ENCODE measurements at places on chromosomes 13 and 19. TPM values are rescaled to one million over a fixed set of nuclear protein-coding genes. Genes with fewer than 3 reads are reported as not detected.

GRCh38 chr19:54464044-54464629 lies 559 bp upstream of the LENG9 start:
- peaks cover 33% of the 10 kb centered on the region for H3K4me1 ChIP-seq
- peak; percentile 96 for DNase-seq
- H3K36me3 ChIP-seq = peaks cover 28% of the 10 kb centered on the region
- peaks cover 21% of the 10 kb centered on the region for H3K27me3 ChIP-seq

- H3K27me3 ChIP-seq = peaks cover 29% of the 10 kb centered on the region
- H3K36me3 ChIP-seq = no peaks in the 10 kb centered on the region
- no peak overlapping the region for H3K4me3 ChIP-seq
- H3K27ac ChIP-seq = no peak overlapping the region
Observed at GRCh38 chr19:50636317-50637085, 3.2 kb downstream of the SYT3 start.

Gene NLRP7
- not detected for total RNA-seq

GRCh38 chr13:73984949-73985691 lies 149.1 kb downstream of the KLF12 start:
- H3K4me3 ChIP-seq = peak overlapping the region; percentile 66
- H3K27ac ChIP-seq = peak overlapping the region; percentile 85
- peaks cover 11% of the 10 kb centered on the region for H3K36me3 ChIP-seq
- peaks cover 36% of the 10 kb centered on the region for H3K4me1 ChIP-seq
- no peaks in the 10 kb centered on the region for H3K27me3 ChIP-seq

GRCh38 chr13:44142941-44143665 lies 230.5 kb upstream of the SERP2 start:
- no peaks in the 10 kb centered on the region for H3K36me3 ChIP-seq
- H3K4me3 ChIP-seq = no peak overlapping the region
- no peak for DNase-seq

Gene OVOL3
- not detected for total RNA-seq

- H3K4me1 ChIP-seq = no peaks in the 10 kb centered on the region
- DNase-seq = no peak
- H3K4me3 ChIP-seq = no peak overlapping the region
Observed at GRCh38 chr19:54262066-54262465, 5.0 kb upstream of the LILRB5 start.

Gene F2RL3
- 0.34 TPM for total RNA-seq

Gene SULT2A1
- not detected for total RNA-seq

DNA sequence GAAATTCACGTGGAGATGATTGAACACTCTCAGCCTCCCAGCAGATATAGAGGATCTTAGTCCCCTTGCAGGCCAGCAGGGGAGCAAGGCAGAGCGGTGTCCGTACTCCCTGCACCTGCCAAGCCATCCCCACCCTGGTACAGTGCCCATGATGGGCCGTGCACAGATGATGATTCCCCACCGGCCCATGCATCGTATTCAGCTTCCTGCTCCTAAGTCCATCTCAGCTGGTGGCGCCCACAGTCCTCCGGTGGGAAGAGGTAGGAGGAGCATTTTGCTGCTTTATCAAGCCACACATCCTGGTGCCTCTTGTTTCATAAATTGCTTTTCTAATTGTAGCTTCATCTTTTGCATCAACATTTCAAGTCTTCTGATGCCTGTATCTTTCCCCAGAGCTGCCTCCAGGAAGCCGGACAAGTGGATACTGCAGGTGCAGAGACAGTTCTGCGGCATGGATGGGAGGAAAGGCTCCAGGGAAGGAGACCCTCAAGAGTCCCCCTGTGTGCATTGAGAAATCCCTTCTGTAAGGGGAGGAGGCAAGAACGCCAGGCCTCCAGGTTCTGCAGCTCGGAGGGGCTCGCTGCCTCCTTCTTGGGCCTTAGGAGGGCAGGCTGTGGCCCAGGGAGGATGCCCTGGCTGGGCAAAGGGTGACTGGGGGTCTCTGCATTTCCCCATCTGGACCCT lies 55.3 kb downstream of the F2RL3 start:
- no peak overlapping the region for H3K4me3 ChIP-seq
- H3K4me1 ChIP-seq = no peaks in the 10 kb centered on the region

Gene CYP2F1
- total RNA-seq = not detected

- H3K4me3 ChIP-seq = peak overlapping the region; percentile 45
- H3K27me3 ChIP-seq = no peaks in the 10 kb centered on the region
- H3K27ac ChIP-seq = peak overlapping the region; percentile 30
- peaks cover 7% of the 10 kb centered on the region for H3K4me1 ChIP-seq
- H3K36me3 ChIP-seq = no peaks in the 10 kb centered on the region
Observed at GRCh38 chr13:50152224-50152623, 137.0 kb downstream of the KCNRG start.

DNA sequence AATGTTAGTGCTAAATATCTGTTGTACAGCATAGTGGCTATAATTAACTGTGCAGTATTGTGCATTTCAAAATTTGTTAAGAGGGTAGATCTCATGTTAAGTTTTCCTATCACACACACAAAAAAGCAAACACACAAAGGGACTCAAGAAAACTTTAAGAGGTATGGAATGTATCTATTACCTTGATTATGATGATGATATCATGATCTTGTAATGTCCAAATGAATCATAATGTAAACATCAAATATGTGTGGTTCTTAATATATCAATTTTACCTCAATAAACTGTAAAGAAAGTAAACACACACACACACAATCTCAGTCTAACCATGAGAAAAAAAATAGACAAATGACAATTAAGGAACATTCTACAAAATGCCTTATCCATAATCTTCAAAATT lies 934.6 kb downstream of the SLITRK1 start:
- no peak for DNase-seq
- H3K36me3 ChIP-seq = no peaks in the 10 kb centered on the region
- H3K4me3 ChIP-seq = no peak overlapping the region

Measured in activated CD8-positive, alpha-beta T cell treated with anti-CD3 and anti-CD28 coated beads, Interleukin-2, amount 10 ng/mL, durations not matched to agents 7 days and 5 days (primary cell).